ENCODE measurements at places on chromosomes 4 and X.

GRCh38 chrX:109472939-109473735 lies 8.7 kb downstream of the GUCY2F start:
- DNase-seq = peak; percentile 81

- DNase-seq = no peak
Observed at GRCh38 chr4:7909463-7910262, 30.0 kb downstream of the AFAP1 start.

DNA sequence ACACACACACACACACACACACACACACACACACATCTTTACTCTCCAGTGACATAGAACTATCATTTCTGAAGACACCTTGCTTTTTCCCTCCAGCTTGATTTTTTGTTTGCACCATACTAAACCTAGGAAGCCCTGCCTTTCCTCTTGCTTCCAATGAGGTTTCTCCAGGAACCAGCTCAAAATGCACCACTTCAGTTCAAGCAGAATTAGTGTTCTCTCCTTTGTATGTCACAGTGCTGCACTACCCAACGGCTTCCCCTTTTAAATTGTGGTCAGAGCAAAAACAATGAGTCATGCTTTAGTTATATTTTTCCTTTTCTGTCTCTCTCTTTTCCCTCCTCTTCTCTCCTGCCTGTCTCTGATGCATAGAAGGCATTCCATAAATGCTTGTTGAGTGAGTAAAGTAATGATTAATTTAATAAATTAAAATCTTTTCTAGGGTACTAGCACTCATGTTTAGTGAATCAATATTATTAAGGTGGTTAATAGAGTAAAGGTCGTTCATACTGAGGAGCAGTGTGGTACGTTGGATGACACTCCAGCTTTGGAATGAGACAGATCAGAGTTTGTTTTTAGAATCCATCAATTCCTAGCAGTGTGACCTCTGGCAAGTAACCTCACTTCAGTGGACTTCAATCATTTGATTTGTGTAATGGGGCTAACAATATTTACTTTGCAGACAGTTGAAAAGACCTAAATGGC lies 5.9 kb downstream of the RTL3 start:
- peak; percentile 89 for DNase-seq

GRCh38 chrX:72475338-72475737 lies 97.3 kb downstream of the HDAC8 start:
- DNase-seq = no peak

- no peak for DNase-seq
Observed at GRCh38 chrX:2320580-2321327, 180.0 kb downstream of the DHRSX start.

GRCh38 chrX:13158911-13159310 lies 114.5 kb upstream of the FAM9C start:
- no peak for DNase-seq

GRCh38 chr4:72286185-72286584 lies 254.4 kb downstream of the NPFFR2 start:
- peak; percentile 15 for DNase-seq

DNA sequence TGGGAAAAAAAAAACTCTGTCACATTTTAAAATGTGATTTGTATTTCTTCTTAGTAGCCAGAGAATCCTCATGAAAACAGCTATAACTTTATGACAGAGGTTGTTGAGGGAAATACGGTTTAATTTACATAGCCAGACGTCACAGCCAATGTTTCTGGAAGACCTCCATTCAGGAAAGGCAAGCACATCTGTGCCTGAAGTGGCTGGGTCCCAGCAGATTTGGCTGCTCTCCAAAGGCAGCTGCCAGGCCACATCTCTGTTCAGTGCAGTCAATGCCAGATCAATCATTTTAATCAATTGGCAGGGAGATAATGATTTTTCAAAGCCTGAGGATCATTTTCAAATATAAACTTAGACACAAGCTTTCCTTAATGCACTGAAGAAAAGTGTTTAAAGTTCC lies 86.5 kb upstream of the ZIC3 start:
- DNase-seq = no peak

GRCh38 chr4:3019145-3019846 lies 55.0 kb downstream of the HTT-AS start:
- DNase-seq = no peak

DNA sequence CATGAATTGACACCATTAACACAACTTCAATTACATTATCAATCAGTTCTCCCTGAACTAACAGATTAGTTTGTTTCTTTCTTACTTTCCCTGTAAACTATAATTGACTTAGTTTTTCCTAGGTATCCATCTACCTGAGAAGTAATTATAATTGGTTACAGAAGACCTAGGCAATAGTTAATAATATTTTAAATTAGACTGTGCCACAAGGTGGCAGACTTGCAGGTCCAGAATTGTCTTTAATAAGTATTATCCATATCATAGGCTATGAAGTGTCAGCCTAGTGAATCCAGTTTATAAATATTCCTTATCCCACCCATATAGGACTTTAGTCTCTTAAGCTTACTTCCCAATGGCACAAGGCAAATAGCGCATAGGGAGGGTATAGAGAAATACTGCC lies 48.9 kb upstream of the FAM47B start:
- no peak for DNase-seq

DNA sequence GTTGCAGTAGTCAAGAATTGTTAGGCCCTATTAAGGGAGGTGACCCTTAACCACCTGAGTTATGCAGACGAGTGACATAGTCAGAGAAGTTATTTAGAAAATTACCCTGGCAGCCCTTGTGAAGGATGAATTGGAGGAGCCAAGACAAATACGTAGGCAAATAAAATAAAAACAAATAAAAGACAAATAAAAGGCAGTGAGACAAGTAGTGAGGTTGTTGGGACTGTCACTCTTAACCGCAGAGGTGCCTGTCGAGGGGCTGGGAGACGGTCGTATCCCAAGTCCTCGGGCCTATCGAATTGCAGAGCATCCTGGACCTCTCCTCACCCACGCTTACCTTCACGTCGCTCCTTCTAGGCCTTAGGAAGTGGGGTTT lies 58.0 kb upstream of the ZC4H2 start:
- no peak for DNase-seq

- no peak for DNase-seq
Observed at GRCh38 chrX:1767026-1767425, 152.2 kb downstream of the ASMT start.

GRCh38 chrX:16739574-16739973 lies 20.2 kb downstream of the SYAP1 start:
- peak; percentile 3 for DNase-seq

GRCh38 chr4:52248820-52249219 lies 197.7 kb downstream of the SPATA18 start:
- DNase-seq = peak; percentile 69

DNA sequence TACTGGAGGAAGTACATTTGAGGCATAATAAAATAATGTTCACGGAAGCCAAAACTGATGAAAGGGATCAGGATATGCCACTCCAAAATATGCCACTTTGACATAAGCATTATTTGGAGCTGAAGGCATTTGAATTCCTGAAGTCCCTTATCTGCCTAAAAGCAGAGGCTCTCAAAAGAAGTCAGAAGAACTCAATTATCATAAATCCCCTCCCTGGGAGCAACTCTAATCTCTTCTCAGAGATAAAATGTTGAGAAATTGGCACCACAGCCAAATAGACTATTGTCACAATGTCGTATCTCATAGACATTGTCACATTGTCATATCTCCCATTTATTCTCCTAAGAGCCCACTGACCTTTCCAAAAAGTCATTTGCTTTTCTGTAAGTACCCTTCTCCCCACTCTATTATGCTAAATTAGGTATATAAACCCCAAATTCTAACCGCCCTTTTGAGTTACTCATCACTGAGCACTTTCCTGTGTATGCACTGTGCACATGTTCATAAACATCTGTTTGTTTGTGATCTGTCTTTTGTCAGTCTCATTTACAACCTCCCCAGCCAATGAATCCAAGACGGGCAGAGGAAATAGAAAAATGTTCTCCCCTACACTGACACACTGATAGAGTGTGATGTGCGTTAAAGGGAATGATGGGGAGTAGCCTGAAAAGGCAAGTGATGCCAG lies 78.5 kb upstream of the NAF1 start:
- no peak for DNase-seq

DNA sequence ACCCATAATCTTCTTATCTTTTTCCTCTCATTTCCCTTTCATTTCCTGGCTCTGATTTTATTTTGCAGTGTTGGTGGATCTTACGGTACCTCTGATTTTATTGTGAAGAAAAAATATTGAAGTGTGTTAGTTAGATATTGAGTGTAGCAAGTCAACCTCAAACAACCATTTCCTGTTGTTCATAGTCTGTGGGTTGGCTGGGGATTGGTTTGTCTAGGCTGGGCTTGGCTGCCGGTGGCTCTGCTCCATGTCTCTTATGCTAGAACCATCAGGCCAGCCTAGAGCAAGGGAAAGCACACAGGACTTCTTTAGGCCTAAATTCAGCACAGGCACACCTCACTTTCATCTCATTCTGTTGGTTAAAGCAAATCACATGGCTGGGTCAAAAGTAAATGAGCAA lies 383.1 kb upstream of the LCORL start:
- DNase-seq = no peak

DNA sequence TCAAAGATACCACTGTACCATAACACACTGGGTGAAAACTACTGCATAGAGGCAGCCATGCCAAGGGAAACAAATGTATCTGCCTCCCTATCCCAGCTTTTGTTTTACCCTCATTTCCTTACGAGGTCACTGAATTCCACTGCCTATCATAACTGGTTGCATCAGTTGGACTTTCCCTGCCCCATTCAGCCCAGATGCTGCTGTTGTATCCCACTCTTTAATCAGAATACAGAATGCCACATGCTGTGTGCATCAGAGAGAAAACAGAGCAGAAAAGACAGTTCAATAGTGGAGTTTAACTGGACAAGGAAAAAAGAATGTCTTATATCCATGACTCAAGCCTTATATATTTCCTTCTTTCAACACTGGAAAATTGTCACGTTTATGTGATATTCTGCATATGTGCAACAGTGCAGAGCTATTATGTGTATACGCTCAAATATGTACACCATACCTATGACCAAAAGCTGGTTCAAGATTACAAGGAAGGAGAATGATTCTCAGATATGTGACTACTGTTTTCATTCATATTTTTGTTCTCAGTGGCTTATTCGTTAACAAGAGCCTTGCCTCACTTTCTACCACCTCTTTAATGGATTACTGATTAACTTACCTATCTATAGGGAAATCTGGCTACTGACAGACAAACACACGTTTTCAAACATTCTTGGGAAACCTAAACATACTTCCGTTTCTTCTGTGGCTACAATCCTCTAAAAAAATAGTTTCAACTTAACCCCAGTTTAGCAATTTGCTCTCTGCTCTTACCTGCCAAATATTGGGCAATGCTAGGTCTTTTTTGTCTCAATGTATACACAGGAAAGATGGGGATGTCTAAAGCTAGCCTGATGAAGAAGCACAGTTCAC lies 378.9 kb downstream of the SMARCA1 start:
- peak; percentile 81 for DNase-seq

- DNase-seq = no peak
Observed at GRCh38 chr4:8847764-8848163, 23.9 kb downstream of the HMX1 start.

- DNase-seq = no peak
Observed at GRCh38 chrX:65821721-65822496, 154.5 kb downstream of the MSN start.

GRCh38 chr4:169131556-169132208 lies 121.6 kb upstream of the CBR4 start:
- DNase-seq = no peak

GRCh38 chrX:148741441-148741840 lies 241.0 kb downstream of the AFF2 start:
- no peak for DNase-seq

DNA sequence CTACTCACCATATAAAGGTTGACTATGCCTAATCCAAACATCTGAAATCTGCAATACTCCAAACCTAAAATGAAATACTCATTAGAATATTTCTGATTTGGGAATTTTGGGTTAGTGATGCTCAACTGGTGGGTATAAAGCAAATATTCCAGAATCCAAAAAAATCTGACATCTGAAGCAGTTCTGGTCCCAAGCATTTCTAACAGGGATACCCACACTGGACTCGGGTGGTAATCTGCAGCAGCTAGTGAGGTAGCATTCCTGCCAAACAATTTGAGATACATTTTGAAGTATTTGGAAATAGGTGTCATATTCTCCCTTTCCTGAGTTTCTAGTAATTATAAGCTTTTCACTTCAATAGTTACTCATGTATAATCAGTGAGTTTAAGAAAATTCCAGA lies 49.6 kb upstream of the RPA4 start:
- no peak for DNase-seq

DNA sequence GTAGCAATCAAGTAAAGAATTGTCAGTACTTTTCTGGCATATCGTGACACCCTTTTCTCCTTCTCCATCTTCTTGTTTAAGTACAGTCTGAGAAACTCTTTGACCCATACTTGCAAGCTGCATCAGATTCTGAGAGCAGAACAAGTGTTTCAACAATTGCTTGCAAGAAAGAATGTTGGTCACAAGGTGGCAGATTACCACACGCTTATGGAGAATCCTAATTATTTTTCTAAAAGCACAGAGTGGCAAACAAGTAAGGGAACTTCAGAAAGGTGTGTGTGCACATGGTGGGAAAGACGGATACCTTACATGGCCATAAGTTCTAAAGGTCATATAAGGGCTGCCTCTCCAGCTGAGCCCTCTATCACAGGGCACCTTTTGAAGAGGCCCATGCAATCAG lies 136.4 kb upstream of the FGF13 start:
- DNase-seq = peak; percentile 18

DNA sequence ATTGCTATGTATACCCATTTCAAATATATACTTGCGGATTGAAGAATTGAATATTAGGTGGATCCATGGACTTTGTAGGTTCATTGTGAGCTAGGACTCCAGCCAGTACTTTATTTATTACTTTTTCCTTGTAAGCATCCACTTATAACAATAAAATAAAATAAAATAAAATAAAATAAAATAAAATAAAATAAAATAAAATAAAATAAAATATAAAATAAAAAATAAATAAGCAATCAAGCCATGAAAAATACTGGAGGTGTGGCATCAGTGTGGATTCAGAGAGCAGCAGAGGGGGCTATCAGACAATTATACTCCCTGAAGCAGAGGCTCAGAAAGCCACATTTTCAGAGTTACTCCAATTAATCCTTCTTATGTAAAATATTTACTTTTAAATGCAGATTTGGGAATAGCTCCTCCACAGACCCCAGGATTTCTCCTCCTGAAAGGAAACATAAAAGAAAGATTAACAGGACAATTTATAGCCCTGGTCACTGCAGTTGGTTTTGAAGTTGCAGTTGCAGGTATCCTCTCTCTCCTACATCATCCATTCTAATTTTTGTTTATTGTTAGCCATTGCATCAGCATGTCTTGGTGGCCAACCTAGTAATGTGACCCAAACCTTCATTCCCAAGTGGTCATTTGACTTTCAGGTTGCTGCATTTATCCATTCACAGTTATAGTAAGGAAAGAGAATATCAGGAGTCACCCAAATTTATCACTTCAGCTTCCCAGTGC lies 2025.2 kb upstream of the IGFBP7 start:
- DNase-seq = no peak

All from fibroblast of skin of scalp (primary cell).